ENCODE measurements at places on chromosomes 1 and 21.

DNA sequence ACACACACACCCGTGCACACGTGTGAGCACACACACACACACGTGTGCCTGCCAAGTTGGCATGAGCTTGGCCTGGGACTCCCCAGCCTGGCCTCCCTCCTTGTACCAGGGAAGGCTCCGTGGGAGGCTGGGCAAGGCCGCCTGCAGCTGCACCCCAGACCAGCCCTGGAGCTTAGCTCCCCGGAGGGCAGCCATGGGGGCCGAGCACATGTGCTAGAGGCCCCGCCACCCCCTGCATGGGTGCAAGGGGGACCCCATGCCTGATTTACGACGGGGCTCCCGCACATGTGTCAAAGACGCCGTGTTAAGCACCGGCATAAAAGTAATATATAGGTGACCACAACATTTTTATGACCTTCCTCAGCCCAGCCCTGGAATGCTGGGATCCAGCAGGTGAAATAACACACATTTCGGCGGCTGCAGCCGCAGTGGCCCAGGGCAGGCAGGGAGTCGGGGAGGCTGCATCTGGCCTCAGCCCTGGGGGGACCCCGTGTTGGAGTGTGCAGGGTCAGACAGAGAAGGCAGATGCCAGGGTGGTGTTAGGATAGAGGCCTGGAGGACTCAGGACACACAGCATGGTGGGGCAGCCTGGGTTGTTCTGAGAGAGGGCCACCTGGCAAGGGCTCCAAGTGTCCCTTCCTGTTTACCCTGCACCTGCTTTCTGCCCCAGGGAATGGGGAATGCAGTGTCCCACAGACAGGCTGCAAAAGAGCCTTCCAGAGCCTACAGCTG, 56.3 kb downstream of the WNT9A start:
- DNase-seq = no peak

DNA sequence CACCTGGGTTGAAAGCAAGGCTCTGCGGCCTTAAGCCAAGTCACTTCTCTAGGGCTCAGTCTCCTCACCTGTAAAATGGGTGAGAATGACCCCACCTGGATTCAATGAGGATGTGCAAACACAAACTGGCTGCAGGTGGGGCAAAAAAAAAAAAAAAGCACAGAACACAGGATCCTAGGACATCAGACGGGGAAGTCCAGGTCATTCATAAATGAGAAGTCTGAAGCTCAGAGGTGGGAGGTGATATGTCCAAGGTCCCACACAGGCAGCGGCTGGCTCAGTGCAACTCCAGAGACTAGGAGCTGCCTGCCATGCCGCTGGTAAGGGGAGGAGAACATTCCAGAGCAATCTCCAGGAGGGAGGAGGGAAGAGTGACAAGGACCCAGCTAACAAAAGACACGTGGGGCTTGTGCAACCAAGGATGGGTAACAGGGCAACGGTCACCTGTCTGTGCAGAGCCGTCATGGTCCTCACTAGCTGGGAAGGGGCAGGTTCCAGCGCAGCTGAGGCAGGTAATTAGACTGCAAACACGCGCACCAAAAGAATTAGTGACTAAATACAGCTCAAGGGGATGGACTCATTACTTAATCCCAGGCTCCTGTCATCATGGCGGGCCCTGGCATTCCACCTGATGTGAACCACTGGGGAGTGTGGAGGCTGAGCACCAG, 19.5 kb downstream of the IFFO2 start:
- no peak for DNase-seq

- DNase-seq = no peak
Observed at GRCh38 chr1:30166174-30166573, 557.2 kb downstream of the MATN1 start.

DNA sequence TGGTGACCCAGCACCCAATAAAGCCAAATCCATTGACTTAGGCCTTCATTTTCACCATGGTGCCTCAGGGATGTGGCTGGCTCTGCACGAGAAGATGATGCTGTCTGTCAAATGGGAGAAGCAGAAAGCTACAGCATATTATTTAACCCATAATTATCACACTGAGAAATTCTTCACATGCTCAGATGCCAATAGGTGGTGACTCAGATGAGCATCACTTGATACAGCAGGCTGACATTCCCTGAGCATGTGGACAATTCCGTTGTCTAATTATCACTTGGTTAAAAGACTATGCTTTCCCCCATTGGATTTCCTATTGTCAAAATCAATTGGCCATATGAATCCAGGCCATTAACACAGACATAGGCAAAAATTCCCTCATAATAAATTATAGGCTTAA, 44.0 kb upstream of the HSD3B1 start:
- no peak for DNase-seq

- no peak for DNase-seq
Observed at GRCh38 chr21:27818847-27819246, 852.0 kb upstream of the ADAMTS5 start.

- DNase-seq = no peak
Observed at GRCh38 chr1:18351735-18352134, 129.0 kb upstream of the KLHDC7A start.

GRCh38 chr21:41755258-41755933, 11.5 kb downstream of the RIPK4 start:
- no peak for DNase-seq

DNA sequence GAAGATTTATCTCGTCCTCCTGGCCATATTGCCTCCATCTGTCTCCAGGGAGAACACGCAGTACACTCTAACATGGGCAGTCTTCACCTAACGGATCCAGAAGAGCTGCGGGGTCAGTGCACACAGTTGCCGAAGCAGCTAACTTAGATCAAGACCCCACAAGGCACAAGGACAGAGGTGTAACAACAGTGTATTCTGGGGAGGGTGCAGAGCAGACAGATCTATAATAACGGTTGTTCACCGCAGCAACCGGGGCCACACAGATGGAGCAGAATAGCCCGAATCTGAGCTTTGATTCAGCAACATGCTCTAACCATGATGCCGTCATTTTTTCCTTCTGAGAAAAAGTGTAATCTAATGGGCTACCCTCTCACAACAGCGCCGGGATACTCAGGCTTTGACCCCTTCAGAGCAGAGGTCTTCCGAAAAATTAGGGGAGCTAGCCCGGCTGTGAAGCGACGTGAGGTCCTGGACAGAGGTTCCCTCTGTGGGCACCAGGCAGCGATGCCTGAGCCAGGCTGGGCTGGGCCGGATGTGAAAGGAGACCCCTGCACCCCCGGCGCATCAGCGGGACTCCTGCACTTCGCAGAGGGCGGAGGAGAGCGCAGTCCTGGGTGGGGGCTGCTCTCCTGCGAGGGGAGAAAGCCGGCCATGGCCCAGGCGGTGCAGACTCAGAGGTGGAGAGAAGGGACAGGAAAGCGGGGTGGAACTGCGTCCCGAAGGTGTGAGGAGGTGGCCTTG, 57.5 kb downstream of the BCL9 start:
- DNase-seq = no peak

Measured in GM12864 (cell line).